ENCODE measurements at places on chromosomes 2 and 18. TPM values are rescaled to one million over a fixed set of nuclear protein-coding genes. Genes with fewer than 3 reads are reported as not detected.

Gene TBC1D8
- 0.45 TPM for total RNA-seq

Gene KLHL14
- total RNA-seq, result not detected

Gene ANKRD30BL
- not detected for total RNA-seq

Gene ZSWIM2
- not detected for total RNA-seq

Gene ABCG8
- total RNA-seq, result not detected

Gene ATP6V1B1
- total RNA-seq, result not detected

Gene ACKR3
- total RNA-seq, result 1.3 TPM

Gene TDRD15
- not detected for total RNA-seq

Gene GKN1
- not detected for total RNA-seq

Gene ADRA2B
- 0.09 TPM for total RNA-seq

Gene CCDC74A
- 4.6 TPM for total RNA-seq

Gene CNOT11
- 71.9 TPM for total RNA-seq

Gene CDH20
- not detected for total RNA-seq

Gene HOXD4
- total RNA-seq, result not detected

Gene IGFBP2
- total RNA-seq, result 3.5 TPM

Gene TOGARAM2
- total RNA-seq, result 23.9 TPM

Gene HES6
- 3.0 TPM for total RNA-seq

Gene UGT1A4
- not detected for total RNA-seq

Gene ALKAL2
- not detected for total RNA-seq

Gene SLC5A7
- not detected for total RNA-seq

Gene ONECUT2
- total RNA-seq, result not detected

Gene RTP5
- total RNA-seq, result not detected

Data from activated CD8-positive, alpha-beta memory T cell treated with anti-CD3 and anti-CD28 coated beads, Interleukin-2, amount 10 ng/mL, durations not matched to agents 7 days and 5 days (primary cell).